ENCODE measurements at places on chromosomes 3 and 15.

DNA sequence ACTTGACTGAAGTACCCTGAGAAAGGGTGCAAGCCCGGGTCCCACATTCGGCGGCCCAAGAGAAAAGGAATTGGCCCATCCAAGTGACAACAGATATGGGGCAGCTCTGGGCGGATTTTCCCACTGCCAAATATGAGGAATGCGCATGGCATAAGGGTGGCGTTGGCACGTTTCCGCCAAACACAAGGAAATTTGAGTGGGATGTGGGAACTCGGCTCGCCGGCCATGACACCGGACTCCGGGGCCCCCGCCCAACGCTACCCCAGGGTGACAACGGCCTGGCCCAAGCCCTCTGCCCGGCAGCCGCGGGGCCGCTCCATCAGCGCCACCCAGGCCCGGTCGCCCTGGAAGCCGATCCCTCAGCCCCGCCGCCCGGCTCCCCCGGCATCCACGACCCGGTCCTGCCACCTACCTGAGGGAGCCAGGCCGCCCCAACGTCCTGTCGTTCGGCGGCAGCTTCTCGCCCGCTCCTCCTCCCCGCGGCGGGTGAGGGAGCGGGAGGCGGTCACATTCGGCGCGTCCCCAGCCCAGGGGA lies 449 bp downstream of the RAF1 start:
- no peak for DNase-seq

GRCh38 chr15:67319961-67320360 lies 65.4 kb downstream of the IQCH start:
- DNase-seq, result no peak

DNA sequence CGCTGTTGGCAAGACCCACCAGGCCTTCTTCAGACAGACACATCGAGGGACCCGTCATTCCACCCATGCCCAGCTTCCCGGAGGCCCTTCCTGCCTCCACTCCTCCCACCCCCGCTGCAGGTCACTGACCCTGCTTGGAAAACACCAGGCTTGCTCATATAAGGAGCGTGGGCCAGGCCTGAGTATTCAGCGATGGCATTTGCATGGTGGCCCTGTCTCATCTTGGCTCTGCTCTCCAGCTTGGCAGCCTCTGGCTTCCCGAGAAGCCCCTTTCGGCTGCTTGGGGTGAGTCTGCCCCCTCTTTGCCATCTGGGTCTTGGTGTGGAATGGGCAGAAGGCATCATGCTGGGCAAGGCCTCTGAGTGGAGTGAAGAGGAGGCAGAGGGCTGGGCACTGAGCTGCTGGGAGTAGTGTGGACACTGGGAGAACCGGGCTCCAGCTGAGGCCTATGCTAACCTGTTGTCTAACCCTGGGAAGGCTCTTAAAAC lies at the start of gene ITIH3:
ITIH3 (plus strand) TSS at position 185 of the 488 bp plus-strand sequence; CDS start at position 193, 8 bp downstream.
- DNase-seq, result no peak

GRCh38 chr3:126912491-126913195 lies 70.3 kb upstream of the PLXNA1 start:
- no peak for DNase-seq

DNA sequence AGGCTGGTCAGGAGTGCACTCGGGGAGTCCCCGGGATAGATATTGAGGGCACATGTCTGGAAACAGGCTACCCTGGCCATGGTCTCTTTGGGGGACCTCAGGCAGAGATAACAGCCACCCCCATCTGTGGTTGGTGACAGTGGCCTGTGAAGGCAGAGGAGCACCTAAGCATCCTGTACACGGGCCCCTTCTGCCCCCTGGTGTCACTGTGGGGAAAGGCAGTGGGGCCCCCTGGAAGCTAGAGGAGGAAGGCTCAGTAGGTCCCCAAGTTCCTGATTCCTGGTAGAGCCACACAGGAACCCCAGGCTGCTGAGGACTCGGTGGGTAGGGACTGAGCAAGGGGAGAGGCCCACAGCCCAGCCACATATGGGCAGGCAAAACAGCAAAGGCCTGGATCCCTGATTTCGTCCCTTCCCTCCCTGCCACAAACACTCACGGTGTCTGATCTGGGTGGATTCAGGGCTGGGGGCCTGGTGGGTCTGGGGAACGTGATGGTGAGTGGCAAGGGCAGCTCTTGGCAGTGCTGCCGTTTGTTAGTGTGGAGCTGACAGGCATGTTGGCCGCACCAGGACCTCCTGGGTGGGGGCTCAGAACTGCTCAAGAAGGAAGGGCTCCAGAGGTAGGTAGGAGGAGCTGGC lies 14.1 kb upstream of the CXCR6 start:
- DNase-seq, result peak; percentile 66

DNA sequence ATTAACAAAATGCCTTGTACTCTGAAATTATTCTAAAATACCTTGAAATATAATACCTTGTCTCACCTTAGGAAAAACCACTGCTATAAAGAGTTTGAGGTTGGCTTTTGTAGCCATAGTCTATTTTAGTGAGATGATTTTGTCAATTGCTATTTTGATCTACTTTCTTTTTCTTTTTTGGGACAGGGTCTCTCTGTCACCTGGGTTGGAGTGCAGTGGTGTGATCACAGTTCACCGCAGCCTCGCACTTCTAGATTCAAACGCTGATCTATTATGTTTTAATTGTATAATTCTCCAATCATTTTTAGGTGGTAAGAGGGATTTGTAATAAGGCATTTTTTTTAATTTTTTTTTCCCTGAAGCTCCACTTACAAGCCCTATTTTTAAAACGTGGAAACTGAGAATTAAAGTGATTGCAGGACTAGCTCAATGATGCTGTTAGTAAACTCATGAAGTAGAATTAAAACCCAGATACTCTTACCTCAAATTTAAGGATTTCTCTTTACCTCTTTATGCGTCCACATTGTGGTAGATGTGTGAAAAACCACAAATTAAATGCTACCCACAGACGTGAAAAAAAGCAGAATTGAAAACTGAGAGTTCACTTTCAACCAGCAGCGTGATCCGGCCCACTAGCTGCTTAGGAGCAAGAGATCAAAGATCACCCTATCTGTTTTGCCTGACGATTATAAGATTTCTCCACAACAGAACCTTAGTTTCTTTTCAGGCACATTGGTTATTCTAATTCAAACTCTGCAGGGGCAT lies 384.2 kb downstream of the CGGBP1 start:
- no peak for DNase-seq

DNA sequence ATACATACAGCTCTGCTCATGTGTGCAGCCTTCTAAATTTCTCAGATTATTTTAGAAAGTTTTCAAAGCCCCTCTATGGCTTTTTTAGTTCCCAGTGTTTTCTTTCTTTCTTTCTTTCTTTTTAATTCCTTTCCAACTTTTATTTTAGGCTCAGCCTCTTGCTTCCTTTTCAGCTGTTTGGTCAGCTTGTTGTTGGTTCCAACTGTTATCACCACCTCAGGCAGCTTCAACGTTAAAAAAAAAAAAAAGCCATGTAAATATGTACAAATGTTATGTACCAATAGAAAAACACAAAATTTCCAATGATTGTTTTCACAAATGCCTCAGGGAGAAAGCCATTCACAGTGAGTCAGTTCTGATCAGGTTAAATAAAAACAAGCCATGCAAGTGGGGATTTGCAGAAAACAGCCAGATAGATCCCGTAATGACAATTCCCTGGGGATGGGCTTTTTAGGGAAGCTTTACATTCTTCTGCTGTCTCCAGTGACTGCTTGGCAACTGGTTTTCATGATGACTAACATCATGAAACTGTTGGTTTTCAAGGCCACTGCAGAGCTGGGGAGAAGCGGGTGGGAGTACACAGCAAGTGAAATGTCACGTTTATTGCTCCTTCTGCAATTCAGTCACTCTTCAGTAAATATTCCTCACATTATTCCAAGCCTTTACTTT lies 908.4 kb downstream of the EPHA3 start:
- no peak for DNase-seq

- no peak for DNase-seq
Measured at GRCh38 chr15:34648294-34648631, 64.8 kb upstream of the GOLGA8B start.

DNA sequence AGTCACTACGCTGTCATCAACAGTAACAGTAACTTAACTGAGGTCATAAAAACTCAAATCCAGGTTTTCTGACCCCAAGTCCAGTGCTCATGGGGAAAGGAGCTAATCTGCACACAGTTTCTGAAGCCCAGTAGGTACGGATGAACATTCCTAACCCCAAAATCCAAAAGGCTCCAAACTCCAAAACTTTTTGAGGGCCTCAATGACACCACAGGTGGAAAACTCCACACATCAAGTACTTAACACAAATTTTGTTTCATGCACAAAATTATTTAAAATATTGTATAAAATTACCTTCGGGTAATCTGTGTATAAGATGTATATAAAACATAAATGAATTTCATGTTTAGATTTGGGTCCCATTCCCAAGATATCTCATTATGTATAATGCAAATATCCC lies 10.5 kb downstream of the MRPL46 start:
- DNase-seq, result no peak

- no peak for DNase-seq
Measured at GRCh38 chr15:56968821-56969220, 50.4 kb downstream of the TCF12 start.
